ENCODE measurements at places on chromosomes 12 and 14.

GRCh38 chr12:113476176-113476986, 4.7 kb upstream of the LHX5 start:
- no peak for DNase-seq

GRCh38 chr12:89185181-89185580, 167.1 kb downstream of the DUSP6 start:
- DNase-seq = no peak

GRCh38 chr12:14834509-14834908, 8.8 kb downstream of the ART4 start:
- no peak for DNase-seq

GRCh38 chr14:39451811-39452210, 19.6 kb upstream of the FBXO33 start:
- DNase-seq = no peak

DNA sequence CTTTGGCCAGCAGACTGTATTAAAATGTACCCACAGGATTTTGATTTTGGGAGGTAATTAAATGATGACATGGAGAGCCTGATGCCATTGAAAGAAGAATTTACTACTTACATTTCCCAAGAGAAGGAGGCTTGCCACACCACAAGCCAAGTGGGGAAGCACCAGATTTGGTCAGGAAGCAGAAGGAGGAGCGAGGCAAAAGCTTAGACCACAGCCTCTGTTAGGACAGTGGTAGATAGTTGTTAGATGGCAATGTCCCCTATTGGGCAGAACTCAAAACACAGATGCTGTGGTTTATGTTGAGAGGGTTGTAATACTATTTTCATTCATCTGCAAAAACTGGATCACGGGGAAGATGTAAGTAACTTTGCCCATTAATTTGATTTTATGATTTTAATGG, 709.4 kb downstream of the VRK1 start:
- no peak for DNase-seq

- DNase-seq = no peak
These were observed 1.2 kb downstream of the GLT8D2 start for GRCh38 chr12:104048811-104049210.

DNA sequence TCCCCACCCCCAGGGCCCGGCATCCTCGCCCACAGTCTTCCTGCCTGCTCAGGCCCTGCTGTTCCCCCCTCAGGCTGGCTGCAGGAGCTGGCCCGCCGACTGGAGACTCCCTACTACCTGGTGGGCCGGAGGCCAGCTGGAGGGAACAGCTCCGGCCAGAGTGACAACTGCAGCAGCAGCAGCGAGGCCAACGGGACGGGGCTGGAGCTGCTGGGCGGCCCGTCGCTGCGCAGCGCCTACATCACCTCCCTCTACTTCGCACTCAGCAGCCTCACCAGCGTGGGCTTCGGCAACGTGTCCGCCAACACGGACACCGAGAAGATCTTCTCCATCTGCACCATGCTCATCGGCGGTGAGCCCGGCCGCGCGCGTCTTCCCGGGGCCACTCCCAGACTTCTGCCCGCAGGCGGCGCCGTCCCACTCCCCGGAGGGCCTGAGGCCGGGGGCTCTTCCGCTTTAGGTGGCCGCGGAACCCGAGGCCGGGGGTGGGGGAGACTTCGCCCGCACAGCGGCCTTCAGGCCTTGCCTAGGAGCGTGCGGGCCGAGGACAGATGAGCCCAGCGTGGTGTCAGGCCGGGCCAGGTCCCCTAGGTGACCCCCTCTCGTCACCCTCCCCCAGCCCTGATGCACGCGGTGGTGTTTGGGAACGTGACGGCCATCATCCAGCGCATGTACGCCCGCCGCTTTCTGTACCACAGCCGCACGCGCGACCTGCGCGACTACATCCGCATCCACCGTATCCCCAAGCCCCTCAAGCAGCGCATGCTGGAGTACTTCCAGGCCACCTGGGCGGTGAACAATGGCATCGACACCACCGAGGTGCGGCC, 10.2 kb downstream of the KCNH3 start:
- DNase-seq = peak; percentile 15
